ENCODE measurements at places on chromosomes 1 and 21.

DNA sequence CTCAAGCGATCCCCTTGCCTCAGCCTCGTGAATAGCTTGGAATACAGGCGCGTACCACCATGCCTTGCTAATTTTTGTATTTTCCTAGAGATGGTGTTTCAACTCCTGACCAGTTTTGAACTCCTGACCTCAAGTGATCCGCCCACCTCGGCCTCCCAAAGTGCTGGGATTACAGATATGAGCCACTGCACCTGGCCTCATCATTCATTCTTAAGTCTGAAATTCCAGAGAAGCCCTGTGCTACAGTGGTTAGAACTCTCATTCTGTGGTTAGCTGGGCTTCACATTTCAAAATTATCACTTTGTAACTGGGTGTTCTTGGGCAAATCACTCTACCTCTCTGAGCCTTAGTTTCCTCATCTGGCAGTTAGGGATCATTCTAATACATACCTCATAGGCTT is 86.1 kb upstream of the POU3F1 start:
- DNase-seq, result no peak

DNA sequence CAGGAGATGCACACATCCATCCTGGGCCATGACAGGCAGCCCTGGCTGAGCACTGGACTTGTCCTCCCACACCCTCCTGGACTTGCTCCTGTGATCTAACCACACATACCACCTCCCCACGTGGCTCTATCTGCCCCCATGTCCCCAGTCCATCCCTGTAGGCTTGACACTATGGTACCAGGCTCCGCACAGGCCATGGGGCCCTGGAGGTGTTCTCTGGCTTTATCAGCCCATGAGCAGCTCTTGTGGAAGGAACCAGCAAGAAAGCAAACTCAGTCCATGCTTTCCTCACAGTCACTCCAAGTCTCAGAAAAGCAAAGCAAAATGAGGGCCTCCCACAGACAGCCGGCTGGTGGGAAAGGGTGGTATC is 61.6 kb downstream of the CD46 start:
- DNase-seq, result no peak

- DNase-seq, result no peak
These were observed 30.5 kb downstream of the OR10J1 start for GRCh38 chr1:159469921-159470533.

DNA sequence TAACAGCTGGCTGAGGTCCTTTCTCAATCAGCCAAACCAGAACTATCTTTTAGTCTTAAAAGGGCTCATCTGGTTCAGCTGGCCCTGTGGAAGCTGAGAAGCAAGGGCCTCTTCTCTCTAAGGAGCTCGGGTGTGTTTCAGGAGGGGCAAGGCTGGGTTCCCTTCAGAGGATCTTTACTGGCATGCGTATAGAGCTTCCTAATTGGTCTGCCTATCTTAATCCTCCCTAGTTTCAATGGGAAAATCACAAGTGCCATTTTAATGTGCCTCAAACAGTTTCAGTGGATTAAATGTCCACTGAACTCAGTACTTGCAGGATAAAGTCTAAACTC is 81.5 kb upstream of the LBR start:
- DNase-seq, result no peak

GRCh38 chr21:36400719-36401118 is 15.5 kb downstream of the CHAF1B start:
- no peak for DNase-seq

DNA sequence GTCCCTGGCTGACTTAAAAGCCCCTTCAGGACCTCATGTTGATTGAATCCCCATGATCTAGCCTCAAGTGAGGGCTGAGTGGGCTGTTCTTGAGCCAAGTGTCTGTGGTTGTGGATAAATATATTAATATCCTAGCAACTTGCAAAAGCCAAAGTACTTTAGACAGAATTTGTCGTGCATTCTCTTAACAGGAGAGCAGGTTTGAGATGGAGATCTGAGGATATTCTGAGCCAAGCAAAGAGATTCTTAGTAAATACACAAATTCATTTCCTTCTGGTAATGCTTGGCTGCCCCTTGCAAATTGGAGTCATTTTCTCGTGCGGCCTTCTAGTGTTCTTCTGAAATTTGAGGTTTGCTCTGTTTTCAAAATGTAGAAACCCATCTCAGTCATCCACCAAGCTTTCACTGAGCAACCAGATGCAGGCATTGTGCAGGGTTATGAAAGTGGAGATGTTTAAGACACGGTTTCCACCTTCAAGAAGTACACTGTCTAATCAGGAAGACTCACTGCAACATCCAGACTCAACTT is 242.1 kb upstream of the JUN start:
- peak; percentile 39 for DNase-seq

DNA sequence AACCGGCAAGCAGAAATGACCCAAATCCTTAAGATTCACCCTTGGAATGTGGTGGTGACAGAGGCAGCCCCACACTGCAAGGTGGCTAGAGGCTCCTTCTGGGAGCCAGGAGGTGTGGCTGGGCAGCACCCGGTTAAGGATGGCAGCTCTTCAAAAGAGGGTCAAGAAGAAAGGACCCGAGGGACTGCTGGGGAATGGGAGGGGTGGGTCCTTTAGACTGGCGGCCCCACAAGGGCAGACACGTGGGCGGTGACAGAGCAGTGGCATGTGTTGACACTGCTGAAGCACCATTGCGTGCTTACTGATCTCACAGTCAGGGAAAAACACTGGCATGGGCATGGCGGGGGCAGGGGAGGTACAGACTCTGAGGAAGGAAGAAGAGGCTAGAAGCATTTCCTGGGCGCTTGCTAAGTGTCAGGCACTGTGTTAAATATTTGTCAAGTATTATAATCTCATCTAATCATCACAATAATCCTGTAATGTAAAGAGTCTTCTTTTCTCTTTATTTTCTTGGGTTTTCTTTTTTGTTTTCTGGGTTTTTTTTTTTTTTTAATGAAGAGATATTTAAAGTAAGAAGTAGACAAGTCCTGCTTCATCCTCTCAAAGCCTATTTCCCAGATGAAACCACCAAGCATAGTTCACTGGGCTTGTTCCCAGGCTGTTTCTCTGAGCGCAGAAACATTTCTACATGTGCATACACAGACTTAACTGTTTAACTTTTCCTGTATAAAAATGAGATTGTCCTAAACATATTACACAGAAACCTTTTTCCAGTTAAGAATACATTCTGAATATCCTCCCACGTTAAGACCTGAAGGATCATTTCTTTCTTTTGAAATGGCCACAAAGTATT is 165.8 kb upstream of the EDN2 start:
- no peak for DNase-seq

GRCh38 chr1:225617479-225617878 is 35.4 kb downstream of the ENAH start:
- DNase-seq, result no peak

GRCh38 chr21:42570841-42571387 is 57.3 kb downstream of the SLC37A1 start:
- DNase-seq, result peak; percentile 48

DNA sequence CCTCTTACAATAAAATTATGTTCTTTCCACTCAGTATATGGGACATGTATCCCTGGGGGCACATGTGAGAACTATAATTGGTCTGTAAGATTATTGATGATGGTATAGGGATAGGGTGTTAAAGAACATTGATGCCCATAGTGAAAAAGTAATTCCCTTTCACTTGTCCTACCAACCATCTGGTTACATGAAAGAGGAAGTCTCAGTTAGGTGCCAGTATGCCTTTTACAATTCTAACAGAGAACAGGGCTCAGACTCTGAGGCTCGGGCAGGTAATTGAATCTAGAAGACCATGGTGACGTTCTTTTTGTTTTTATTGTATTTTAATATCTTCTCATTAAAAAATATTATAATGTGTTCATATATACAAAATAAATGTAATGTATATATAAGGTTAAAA is 113.6 kb downstream of the FGGY start:
- DNase-seq, result no peak

Data from Peyer's patch (tissue), 4 donors.